Myometrial cell (primary cell): ENCODE measurements at places on chromosomes 6 and 20. TPM values are rescaled to one million over a fixed set of nuclear protein-coding genes. Genes with fewer than 3 reads are reported as not detected.

Gene CFAP206
- 0.29 and 0.53 TPM in 2 replicates for total RNA-seq

Gene MYO6
- total RNA-seq: 8.9 and 10.5 TPM in 2 replicates

Gene TMEM200A
- 6.6 and 7.3 TPM in 2 replicates for total RNA-seq

Gene SUMO4
- not detected in 2 replicates for total RNA-seq

Gene VSX1
- total RNA-seq: not detected in 2 replicates

Gene OLIG3
- total RNA-seq: not detected in 2 replicates

Gene COMMD7
- 30.8 and 35.8 TPM in 2 replicates for total RNA-seq

Gene SEL1L2
- not detected in 2 replicates for total RNA-seq

Gene ZBTB46
- total RNA-seq: 21.1 and 34.3 TPM in 2 replicates

Gene PDYN
- total RNA-seq: not detected in 2 replicates

Gene COL12A1
- total RNA-seq: 247 and 311 TPM in 2 replicates

Gene ROS1
- total RNA-seq: 0.86 and 1.2 TPM in 2 replicates

Gene OPRL1
- 3.2 and 3.5 TPM in 2 replicates for total RNA-seq

Gene TNFRSF21
- 12.1 and 14.1 TPM in 2 replicates for total RNA-seq

Gene DZANK1
- total RNA-seq: 2.0 and 2.3 TPM in 2 replicates

Gene PPIL6
- 0.29 and 1.1 TPM in 2 replicates for total RNA-seq

Gene POPDC3
- total RNA-seq: 6.6 and 13.8 TPM in 2 replicates

Gene GLO1
- 218 and 252 TPM in 2 replicates for total RNA-seq

Gene RARS2
- 34.6 and 38.5 TPM in 2 replicates for total RNA-seq

Gene HTR1E
- not detected in 2 replicates for total RNA-seq

Gene MATN4
- total RNA-seq: not detected in 2 replicates

Gene LY6G6F
- total RNA-seq: not detected in 2 replicates

Gene IL17A
- not detected in 2 replicates for total RNA-seq

Gene NKX2-4
- not detected in 2 replicates for total RNA-seq

Gene FKBP1C
- total RNA-seq: 0.18 and 0.29 TPM in 2 replicates

Gene EDN3
- total RNA-seq: not detected in 2 replicates

Gene CBFA2T2
- 2.6 and 3.5 TPM in 2 replicates for total RNA-seq

Gene TFAP2D
- not detected in 2 replicates for total RNA-seq

Gene DOK5
- 0.29 and 0.35 TPM in 2 replicates for total RNA-seq

Gene TMEM151B
- total RNA-seq: under 0.01 TPM in 1 of 2 replicates, not detected in the other

Gene SPATA2
- 3.0 and 3.5 TPM in 2 replicates for total RNA-seq
